ENCODE measurements at places on chromosomes 2 and 18. TPM values are rescaled to one million over a fixed set of nuclear protein-coding genes. Genes with fewer than 3 reads are reported as not detected.

HRH4 gene
- total RNA-seq = not detected

RAB10 gene
- 135 TPM for total RNA-seq

SERPINB13 gene
- total RNA-seq = 131 TPM

DNA sequence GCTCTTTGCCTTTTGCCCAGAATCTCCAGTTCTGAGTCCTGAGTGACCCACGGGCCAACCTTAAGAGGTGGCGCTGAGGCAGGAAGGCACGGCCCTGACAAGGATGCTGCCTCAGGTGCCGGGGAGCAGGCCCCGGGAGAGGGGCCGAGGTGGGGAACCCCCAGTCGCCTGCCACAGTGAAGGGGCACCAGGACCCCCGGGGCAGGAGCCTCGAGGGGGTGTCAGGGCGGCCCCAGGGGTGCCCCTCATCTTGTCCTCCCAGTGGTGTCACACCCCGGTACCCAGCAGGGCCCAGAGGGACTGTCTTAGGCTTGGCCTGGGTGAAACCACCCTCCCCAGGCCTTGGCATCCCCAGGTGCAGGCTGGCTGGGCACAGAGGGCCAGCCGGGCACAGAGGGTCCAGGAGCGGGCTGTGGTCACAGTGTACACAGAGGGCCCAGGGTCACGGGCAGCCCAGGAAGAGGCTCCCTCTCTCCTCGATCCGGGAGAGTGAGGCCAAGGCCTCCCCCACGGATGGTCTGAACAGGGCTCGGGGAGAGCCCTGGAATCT lies 1.0 kb downstream of the PDCD1 start:
- no peak for DNase-seq

- DNase-seq = no peak
Measured at GRCh38 chr2:147345246-147345645, 499.6 kb upstream of the ACVR2A start.
